ENCODE measurements at places on chromosomes 1 and 21.

DNA sequence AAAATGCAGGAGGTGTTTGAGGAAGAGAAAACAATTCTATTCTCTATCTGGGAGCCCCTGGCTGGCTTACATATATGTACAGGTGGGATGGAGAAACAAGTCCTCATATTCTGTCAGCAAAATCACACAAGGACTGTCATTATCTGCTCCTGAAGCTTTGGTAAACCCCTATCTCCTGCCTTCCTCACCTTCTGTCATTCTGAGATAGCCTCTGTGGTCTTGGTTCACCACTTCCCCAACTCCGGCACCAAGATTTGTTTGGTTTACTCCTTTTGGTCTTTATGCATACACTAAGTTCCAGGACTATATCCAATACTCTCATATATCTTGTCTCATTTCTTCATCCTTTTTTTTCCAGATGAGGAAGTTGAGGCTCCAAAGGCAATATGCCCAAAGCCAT, 551.1 kb downstream of the PLPP3 start:
- no peak for ATAC-seq

DNA sequence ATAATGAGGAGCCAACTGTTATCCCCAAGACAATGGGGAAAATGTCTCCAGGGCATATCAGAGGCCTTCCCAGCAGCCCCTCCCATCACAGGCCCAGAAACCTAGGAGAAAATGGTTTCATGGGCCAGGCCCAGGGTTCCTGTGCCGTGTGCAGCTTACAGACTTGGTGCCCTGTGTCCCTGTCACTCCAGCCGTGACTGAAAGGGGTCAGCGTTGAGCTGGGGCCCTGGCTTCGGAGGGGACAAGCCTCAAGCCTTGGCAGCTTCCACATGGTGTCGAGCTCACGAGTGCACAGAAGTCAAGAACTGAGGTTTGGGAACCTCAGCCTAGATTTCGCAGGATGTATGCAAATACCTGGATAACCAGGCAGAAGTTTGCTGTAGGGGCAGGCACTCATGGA, 18.1 kb downstream of the SIPA1L2 start:
- ATAC-seq, result no peak

GRCh38 chr1:161905269-161905884, 118.3 kb downstream of the OLFML2B start:
- ATAC-seq, result no peak

DNA sequence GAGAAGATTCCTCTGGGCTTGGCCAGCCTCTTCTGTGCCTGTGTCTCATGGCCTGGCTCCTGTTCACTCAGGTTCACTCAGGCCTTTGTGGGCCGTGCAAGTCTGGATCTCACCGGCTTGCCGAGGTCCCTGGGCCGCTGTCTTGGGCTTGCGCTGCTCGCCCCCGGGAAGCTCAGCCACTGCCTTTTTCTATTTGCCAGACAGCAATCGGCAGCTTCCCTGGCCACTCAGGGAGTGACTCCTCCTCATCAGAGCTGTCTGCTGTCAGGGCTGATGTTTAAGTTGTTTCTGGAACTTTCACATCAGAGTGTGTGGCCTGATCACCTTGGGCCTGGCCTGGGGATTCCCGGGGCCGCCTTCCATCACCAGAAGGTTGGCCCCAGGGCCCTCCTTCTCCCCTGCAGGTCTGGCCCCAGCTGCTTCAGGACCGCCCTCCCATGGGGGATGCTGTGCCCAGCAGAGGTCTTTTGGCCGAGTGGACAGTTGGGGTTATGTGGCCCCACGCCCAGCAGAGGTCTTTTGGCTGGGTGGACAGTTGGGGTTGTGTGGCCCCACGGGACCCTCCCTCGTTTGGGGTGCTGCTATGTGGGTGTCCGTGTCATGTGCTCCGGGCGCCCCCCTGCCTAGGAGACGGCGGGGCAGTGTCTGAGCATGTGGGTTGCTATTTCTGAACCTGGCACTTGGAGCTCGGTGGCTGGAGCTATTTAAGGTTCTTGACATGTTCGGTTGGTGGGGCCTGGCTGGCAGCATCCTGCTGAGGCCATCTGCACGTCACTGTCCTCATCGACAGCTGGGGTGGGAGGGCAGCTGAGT, 12.5 kb downstream of the SLX9 start:
- peak; percentile 21 for ATAC-seq

GRCh38 chr1:206682111-206682510, 2.6 kb upstream of the MAPKAPK2 start:
- no peak for ATAC-seq

- no peak for ATAC-seq
Observed at GRCh38 chr1:8394456-8395321, 76.8 kb downstream of the SLC45A1 start.

DNA sequence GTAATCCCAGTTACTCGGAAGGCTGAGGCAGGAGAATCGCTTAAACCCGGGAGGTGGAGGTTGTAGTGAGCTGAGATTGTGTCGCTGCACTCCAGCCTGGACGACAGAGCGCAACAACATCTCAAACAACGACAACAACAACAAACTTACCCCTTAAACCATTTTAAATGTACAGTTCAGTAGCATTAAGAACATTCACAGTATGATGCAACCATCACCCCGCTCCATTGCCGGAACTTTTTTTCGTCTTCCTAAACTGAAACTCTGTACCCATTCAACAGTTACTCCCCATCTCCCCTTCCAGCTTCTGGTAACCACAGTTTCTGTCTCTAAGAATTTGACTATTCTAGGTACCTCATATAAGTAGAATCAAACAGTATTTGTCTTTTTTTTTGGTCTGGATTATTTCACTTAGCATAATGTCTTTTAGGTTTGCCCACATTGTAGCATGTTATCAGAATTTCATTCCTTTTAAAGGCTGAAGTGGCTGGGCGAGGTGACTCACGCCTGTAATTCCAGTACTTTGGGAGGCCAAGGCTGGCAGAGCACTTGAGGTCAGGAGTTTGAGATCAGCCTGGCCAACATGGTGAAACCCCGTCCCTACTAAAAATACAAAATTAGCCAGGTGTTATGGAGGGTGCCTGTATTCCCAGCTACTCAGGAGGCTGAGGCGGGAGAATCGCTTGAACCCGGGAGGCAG, 19.6 kb downstream of the CA6 start:
- no peak for ATAC-seq

- no peak for ATAC-seq
Observed at GRCh38 chr1:165487921-165488320, 43.0 kb upstream of the RXRG start.

DNA sequence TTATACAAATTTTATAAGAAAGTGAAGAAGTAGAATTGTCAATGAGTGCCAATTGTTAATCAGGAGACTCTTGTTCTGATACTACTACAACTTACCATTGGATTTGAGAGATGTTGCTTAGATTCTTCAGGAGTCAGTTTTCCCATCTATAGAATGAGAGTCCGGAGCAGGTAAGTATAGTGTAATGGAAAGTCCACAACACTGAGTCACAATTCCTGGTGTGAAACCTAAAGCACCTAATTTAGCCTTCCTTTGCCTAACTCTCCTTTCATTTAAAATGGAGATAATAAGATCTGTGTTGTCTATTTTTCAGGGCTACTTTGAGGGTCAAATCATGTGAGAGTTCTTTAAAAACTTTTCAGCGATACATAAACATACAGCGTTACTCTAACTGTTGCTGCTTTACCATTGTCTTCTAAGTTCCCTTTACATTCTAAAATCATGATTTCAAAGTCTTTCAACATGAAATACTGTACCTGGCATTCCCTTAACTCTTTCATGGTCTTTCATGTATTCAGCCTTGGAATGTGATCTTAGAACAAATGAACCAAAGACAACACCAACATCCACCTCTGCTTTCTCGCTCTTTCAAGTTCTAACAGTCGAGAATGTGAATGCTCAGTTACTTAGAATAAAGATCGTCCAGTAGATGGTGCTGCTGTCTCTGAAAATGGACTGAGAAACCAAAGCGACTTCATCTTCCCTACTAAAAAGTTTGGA, 90.9 kb downstream of the SLC30A10 start:
- ATAC-seq, result no peak

GRCh38 chr1:202105571-202106339, 17.0 kb upstream of the GPR37L1 start:
- no peak for ATAC-seq

- no peak for ATAC-seq
Observed at GRCh38 chr21:46093668-46094400, 4.1 kb upstream of the COL6A2 start.

Measured in gastroesophageal sphincter (tissue), 4 donors.